Caudate nucleus (tissue), 63 donors: ENCODE measurements at places on chromosomes 6 and 20.

DNA sequence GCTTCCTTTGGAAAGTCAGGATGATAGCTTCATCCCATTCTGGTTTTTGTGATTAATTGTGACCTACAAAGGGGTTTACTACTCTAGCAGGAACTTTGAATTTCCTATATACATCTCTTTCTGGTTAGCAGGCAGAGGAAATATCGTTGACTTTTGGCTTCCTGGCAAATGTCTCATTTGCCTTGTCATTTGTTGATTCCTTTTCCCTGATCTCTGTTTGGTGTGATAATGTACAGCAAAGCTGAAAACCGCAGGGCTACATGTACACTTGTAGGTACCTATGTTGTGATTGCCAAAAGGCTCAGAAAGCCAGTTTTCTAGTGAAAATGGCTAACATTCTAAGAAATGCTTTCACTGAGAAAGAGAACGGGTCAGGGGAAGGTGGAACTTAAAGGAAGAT, 44.3 kb downstream of the TOP1 start:
- no peak for DNase-seq

DNA sequence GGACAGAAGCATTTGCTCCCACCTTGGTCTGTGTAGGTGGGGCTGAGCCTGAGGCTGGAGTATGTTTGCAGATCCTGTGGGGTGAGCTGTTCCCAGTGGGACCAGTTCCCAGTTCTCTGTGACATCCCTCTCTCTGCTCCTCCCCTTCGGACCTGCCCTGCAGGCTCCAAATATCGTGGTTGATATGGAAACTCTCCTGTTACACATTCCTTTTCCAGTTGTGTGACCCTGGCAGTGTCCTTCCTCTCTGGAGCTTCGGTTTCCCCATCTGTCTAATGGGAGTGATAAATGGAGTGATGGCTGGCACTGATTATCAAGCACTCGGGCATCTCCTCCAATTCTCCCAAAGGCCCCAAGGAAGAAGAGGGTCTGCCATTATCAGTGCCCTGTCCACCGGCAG, 15.7 kb upstream of the TGM2 start:
- no peak for DNase-seq

GRCh38 chr6:10725044-10725443, 2.2 kb downstream of the TMEM14C start:
- DNase-seq: no peak

- no peak for DNase-seq
Observed at GRCh38 chr6:102197211-102197610, 803.7 kb downstream of the GRIK2 start.

DNA sequence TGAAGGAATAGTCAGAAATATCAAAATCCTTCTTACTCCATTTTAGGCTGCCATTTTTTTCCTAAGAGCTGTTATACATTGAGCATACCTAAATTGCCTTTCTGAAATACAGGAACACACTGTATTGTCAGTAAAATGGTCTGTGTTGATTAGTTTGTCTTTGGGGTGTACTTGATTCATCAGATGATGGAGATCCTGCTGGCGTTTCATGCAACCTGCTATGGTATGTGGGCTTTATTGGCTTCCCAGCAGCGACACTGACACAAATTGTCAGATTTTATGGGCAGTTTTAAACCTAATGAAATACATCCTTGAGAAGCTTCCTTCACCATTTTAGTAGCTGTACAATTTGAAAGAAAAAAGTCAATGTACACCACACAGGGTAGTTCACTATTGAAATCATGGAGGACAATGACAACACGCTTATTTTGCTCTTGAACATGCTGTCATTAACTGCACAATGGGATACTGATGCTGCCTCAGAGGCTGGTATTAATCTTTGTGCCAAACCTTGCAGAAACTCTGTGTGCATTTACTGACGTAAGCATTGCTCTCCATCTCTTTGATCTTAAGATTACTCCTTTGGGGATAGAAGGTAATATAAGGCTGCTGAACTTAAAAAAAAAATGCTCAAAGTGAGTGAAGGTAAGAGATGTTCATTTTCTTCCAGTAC, 124.9 kb downstream of the LAMA2 start:
- no peak for DNase-seq

- DNase-seq: no peak
Observed at GRCh38 chr6:105986998-105987397, 99.1 kb upstream of the PRDM1 start.

DNA sequence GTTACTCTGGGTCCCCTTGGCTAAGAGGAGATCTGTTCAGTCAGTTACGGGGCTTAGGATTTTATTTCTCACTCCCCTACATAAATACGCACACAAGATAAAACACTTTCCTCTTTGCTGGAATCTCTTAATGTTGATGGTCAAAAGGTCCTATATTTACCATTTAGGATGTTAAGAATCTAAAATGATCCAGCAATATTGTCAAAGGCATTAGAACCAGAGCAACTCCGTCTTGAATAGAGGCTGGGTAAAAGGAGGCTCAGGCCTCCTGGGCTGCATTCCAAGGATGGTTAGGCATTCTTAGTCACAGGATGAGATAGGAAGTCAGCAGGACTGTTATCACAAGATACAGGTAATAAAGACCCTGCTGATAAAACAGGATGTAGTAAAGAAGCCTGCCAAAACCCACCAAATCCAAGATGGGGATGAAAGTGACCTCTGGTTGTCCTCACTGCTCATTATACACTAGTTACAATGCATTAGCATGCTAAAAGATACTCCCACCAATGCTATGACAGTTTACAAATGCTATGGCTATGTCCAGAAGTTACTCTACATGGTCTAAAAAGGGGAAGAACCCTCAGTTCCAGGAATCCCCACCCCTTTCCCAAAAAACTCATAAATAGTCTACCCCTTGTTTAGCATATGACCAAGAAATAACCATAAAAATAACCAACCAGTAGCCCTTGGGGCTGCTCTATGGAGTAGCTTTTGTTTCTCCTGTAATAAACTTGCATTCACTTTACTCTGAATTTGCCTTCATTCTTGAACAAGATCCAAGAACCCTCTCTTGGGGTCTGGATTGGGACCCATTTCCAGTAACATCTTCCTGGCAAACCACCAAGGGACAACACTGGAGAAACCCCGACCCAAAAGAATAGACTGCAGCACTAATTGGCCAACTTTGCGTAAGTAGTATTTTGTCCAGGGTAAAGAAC, 107.5 kb downstream of the DTNBP1 start:
- DNase-seq: no peak

DNA sequence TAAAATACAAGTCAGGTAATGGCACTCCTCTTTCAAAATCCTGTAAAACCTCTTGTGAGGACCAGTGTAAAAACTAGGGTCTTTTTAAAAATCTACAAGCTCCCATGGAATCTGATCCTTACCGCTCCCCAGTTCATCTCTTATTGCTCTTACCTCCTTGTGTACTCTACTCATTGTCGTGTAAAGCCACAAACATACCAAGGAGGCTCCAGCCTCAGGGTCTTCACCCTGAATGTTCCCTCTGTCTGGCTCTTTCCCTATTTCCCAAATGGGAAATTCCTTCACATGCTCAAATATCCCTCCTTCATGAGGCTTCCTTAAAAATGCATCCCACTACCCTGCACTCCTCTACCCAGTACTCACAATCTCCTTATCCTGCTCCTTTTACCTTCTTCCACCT, 67.1 kb downstream of the TASP1 start:
- no peak for DNase-seq

DNA sequence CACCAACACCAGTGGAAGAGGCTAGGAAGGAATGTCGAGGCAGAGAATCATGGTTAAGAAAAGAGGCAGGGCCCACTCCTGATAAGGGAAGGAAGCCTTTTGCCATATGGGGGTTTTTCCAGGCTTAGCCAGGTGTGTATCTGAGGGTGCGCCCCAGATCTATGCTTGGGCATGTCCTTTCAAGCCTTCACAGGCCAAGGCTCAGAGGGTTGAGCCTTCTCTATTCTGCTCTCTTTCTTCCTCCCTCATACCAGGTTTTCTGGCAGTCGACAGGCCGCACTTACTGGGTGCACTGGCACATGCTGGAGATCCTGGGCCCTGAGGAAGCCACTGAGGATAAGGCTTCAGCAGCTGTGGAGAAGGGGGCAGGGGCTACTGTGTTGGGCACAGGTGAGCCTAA, 4.7 kb downstream of the CUL9 start:
- DNase-seq: no peak

DNA sequence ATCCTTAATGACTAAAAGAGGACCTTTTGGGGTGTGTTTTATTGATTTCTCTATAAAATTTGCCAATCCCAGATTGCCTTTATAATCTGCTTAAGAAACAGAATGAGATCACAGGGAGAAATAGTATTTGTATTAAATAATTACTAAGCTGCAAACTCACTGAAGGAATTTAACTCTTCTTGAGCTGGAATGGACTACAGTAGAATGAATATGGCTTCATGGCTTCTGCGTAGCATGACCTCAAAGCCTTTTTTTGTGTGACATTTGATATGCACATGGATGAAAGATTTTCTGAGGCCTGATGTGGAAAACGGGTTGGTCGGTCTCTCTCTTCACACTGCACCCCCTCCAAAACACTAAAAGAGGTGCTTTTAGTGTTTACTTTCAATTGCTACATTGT, 115.9 kb downstream of the QKI start:
- DNase-seq: no peak

DNA sequence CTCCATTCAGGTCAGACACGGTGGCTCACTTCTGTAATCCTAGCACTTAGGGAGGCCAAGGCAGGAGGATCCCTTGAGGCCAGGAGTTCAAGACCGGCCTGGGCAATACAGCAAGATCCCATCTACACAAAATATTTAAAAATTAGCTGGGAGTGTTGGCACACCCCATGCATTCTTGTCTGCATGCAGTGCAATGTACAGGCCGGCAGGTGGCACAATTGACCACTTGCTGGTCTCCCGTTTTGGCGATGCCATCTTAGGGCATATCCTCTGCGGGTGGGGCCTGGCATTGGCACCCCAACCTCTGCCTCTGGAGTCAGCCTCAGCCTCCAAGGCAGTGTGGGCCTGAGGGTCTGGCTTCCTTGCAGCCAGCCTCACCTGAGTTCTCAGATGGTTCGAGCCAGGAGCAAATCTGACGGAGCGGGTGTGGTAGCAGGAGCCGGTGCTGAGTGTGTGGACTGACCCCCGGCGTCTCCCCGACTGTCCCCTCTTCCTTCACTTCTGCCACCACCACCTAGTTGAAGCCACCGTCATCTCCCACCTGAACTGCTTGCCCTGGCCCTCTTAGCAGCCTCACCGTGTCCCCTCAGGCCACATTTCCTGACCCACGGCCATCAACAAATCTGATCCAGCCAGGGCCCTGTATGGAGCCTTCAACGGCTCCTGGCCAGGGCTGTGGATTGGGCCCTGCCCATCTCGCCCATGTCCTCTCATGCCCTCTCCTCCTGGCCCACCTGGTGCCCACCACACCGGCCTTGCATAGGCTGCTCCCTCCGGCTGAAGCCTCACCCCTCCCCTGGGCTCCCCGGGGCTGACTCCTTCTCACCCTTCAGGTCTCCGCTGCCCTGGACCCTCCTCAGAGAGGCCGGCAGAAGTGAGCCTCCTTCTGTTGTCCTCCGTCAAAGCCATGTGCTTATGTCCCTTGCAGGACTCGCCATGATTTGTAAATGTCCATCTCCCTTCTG, 44.0 kb downstream of the EFCAB8 start:
- peak; percentile 19 for DNase-seq

GRCh38 chr6:155970472-155970871, 514.8 kb upstream of the NOX3 start:
- DNase-seq: no peak

DNA sequence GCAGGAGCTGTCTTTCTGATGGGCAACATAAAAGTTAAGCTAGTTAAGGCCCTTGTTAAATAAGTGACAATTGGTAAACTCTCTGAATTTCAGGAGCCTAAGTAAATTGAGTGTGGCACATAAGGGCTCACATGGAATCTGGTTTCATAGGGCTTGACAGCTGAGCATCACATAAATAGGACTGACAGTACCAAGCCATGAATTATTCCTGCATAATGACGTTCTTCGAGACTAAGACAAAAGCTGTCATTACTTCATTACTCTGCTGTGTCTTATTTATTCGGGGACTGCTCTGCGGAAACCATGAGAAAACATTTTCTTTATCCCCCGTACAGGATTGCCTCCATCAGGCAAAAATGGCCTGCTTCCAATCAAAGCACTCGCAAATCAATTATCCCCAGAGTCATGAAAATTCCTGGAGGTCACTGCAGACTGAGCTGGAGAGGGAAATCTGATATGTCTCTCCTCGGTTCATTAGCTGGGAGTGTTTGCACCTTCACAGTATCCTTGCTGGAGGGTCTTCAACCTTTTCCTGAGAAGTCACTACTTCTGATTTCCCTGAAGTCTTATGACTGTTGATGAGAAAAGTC, 311.4 kb downstream of the CDH26 start:
- DNase-seq: no peak

GRCh38 chr6:154234019-154234772, 122.4 kb downstream of the IPCEF1 start:
- no peak for DNase-seq

GRCh38 chr6:140264431-140264830, 890.0 kb upstream of the CITED2 start:
- no peak for DNase-seq

DNA sequence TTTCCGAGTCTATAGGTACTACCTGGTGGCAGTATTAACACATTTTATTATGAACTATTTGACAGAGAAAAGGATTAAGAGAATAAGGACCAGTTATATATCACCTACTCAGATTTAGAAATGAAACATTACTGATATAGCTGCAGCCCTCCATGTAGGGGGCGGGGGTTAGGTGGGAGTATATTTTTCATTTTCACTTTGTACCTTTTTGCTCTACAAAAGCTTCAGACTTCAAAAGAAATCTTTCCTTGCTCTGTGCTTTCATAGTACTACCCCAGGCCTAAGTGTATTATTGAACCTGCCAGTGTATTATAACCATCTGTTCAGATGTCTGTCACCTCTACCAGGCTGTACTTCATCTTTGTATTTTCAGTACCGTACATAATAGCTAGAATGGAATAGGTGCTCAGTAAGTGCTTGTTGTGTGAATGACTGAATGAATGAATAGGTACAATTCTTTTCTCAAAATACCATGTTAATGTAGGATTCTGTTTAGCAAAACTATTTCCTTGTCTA, 43.0 kb downstream of the CDKAL1 start:
- no peak for DNase-seq

DNA sequence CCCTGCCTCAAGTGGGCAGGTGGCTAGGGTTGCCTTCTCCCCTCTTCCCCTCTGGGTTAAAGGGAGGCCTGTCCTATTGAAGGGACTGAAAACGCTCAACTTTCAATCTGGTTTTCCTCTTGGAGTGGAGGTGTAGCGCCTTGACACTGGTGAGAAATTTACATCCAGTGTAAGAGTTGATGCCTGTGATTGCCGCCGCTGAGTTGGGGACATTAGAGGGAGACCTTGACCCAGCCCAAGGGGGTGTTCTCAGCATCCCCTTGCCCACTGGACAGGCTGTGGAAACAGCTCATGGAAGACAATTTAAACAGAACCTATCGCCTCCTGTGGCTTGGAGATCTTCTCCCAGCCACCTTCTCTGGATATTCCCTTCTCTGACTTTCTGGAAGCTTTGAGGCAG, 61.6 kb downstream of the SLC24A3 start:
- DNase-seq: no peak

GRCh38 chr20:1938464-1939269, 43.5 kb downstream of the SIRPA start:
- no peak for DNase-seq

- no peak for DNase-seq
Observed at GRCh38 chr20:46399401-46399800, 7.0 kb downstream of the ELMO2 start.

GRCh38 chr6:5143634-5144311, 58.6 kb downstream of the PPP1R3G start:
- peak; percentile 64 for DNase-seq
